ENCODE measurements at places on chromosomes 11 and 22.

- no peak for DNase-seq
Measured at GRCh38 chr11:13538044-13538443, 42.2 kb upstream of the PTH start.

DNA sequence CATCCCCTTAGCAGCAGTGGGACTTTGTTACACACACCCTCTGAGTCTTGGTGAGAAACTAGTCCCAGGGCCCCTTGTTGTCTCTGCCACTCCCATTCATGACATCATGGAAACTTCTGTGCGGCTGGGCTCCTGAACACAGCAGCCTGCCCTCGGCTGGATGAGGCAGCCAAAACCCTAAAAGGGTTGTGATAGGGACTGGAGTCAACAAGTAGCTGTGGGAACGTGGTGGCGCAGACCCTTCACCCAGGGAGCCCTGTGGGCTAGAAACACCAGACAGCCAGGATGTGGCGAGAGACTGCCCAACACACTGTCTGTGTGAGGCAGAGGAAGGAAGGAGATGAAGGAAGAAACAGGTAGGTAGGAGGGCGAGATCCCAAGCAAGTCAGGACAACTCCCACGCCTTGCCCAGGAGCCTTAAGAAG, 3.9 kb downstream of the CD3D start:
- no peak for DNase-seq

- DNase-seq: no peak
Measured at GRCh38 chr11:33900159-33900840, 8.4 kb upstream of the LMO2 start.

DNA sequence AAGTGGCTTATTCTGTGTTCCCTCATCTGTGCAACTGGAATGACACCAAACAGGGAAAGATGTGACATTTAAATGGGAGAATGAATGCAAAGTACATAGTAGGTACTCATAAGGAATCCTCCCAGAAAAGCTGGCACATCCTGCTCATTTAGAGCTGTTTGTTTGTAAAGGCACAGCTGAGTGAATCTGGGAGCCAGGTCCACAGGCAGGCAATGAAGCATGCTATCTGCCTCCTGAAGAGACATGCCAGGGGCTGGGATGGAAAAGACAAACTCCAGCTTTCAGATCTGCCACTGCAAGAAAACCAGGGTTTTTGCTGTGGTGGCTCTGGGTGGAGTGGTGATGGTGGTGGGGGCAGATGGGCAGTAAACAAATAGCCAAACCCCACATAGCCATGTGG, 150.1 kb downstream of the TENM4 start:
- DNase-seq: no peak

GRCh38 chr22:46457502-46458488, 79.6 kb downstream of the CELSR1 start:
- no peak for DNase-seq

GRCh38 chr22:42676059-42676607, 26.9 kb upstream of the CYB5R3 start:
- no peak for DNase-seq

GRCh38 chr22:24503843-24504338, 8.8 kb downstream of the UPB1 start:
- DNase-seq: no peak

DNA sequence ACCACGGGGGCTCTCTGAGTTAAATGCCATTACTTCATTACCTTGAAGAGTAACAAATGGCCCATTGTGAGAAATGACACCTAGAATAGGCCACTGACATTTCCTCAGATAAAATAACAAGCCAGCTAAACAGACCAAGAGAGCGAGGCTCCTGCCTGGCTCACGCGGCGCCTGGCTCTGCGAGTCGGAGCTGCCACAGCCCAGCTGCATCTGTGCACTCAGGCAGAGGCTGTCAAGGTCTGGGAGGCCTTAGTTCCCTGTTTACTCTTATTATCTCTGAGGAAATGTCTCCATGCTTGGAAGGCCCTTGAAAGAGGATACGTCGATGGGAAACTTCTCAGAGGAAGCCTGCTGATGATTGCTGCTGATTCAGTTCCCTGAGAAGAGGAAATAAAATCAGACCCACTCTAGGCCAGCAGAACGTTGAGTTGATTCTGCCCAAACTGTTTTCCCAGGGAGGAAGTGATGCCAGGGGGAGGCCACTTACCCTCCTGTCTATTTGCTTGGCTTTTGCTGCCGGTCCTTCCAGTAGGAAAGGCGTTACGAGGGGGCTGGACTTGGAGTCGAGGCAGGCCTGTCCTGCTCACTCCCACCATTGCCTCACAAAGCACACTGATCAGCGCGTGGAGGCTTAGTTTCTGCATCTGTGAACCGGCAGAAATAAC, 208.8 kb downstream of the TBC1D22A start:
- DNase-seq: no peak

GRCh38 chr22:19892257-19892879, 37.7 kb upstream of the GNB1L start:
- DNase-seq: peak; percentile 16

- no peak for DNase-seq
Measured at GRCh38 chr11:133835593-133836548, 9.4 kb downstream of the SPATA19 start.

DNA sequence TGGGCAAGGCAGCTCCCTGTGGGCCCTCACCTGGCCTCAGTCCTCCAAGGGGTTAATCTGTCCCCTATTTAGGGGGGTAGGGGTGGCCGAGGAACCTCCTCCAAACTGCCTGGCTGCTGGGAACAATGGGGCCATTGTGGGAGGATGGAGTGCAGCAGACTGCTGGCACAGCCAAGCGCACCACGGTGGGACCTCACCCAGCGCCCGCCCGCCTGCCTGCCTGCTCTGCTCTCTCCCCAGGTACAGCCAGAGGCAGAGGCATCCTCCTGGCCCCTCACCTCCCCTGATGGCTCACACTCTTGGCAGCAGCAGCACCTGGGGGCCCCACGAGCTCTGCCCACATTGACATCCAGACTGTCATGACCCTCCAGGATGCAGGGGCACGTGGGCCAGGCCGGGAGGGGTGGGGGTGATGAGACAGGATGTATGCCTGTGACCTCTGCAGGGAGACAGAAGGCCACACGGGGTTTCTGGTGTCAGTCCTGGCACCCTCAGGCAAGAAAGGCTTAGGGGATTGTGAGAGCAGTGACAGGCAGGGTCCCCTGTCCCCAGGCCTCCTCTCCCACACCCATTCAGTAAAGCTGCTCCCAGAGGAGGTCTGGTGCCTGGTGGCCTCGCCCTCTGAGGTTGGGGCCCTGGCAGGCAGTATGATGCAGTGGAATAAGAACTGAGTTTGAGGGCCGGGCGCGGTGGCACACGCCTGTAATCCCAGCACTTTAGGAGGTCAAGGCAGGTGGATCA, 11.4 kb downstream of the BCL9L start:
- no peak for DNase-seq

Data from RWPE1 (cell line).